ENCODE measurements at places on chromosomes 5 and 9.

DNA sequence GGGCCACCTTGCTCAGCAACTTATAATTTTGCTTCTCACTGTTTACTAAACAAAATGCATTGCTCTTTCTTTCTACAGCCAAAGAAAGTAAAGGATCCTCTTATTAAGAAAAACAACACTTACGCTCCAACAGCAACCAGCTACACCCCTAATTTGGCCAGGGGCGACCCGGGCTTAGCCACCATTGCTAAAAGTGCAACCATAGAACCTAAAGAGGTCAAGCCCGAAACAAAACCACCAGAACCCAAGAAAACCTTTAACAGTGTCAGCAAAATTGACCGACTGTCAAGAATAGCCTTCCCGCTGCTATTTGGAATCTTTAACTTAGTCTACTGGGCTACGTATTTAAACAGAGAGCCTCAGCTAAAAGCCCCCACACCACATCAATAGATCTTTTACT, 49.1 kb downstream of the GABRA1 start:
- no peak for DNase-seq

DNA sequence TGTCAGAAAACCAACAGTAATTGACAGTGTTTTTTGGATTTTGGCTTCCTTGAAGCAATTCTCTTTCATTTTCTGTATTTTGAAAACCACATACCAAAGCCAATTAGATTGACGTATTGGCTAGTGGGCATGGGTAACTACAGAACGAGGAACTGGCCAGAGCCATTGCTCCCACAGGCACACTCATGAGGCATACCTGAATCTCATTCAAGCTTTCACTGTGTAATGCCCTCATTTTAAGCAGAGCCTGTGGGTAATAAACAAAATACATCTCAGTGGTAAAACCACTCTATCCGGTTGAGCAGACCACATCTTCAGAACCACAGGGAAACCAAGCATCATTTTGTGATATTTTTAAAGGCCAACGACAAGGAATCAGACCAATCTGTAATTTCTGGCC, 394.1 kb downstream of the ZNF608 start:
- no peak for DNase-seq

GRCh38 chr5:73619606-73620333, 6.2 kb upstream of the ARHGEF28 start:
- DNase-seq: no peak

- DNase-seq: peak; percentile 68
These were observed 72.9 kb downstream of the BAAT start for GRCh38 chr9:101311758-101312420.

- DNase-seq: no peak
These were observed 562.4 kb downstream of the EBF1 start for GRCh38 chr5:158537366-158537765.

All from fibroblast of skin of left quadriceps (primary cell).